ENCODE measurements at places on chromosomes 11 and 22.
A peak's percentile ranks its signal among the peaks of the same experiment; 100 is the strongest.

DNA sequence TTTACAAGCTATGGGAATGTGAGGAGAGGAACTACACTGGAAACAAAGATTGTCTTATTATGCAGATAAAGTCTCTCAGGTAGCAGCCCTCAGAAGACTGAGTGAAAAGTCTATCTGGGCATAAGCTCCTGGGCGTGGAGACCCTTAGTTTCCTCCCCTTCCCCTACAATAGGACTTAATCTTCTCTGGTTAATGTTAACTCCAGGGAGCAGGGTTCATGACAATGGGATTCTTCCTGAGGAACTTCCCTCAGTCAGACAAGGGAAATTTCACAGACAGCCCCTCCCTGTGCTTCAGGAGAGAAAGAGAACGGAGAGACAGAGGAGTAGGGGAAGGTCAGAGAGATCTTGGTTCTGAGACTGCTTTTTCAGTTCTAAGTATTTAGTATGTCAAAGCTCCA lies 1428.6 kb downstream of the LRRC4C start:
- no peak for DNase-seq

GRCh38 chr11:27290261-27291050 lies 72.6 kb downstream of the CCDC34 start:
- DNase-seq, result no peak

- no peak for DNase-seq
These were observed 41.5 kb upstream of the PPARA start for GRCh38 chr22:46108564-46109473.

DNA sequence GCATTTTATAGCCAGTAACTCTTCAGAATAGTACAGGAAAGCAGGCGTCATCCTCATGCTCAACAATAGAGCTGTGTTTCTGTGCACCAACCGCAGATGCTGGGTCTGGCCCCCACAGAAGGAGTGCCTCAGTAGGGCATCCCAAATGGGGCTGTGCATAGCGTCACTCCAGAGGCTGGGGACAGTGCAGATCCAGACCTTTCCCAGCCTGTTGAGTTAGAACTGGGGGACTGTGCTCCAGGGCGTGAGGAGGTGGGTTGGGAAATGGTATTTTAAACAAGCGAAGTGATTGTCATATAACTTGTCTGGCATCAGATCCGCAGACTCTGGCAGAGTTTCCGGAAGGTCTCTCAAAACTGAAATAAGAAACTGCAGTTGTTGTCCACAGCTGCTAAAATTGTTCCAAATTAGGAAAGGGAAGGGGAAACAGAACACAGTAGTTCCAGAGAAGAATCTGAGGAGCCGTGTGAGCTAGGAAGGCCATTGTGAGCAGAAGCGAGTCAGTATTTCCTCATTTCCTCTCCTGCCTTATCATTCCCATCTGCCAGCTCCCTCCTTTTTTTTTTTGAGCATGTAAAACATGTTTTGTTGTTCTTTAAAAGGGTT lies 52.2 kb downstream of the JAM3 start:
- no peak for DNase-seq

DNA sequence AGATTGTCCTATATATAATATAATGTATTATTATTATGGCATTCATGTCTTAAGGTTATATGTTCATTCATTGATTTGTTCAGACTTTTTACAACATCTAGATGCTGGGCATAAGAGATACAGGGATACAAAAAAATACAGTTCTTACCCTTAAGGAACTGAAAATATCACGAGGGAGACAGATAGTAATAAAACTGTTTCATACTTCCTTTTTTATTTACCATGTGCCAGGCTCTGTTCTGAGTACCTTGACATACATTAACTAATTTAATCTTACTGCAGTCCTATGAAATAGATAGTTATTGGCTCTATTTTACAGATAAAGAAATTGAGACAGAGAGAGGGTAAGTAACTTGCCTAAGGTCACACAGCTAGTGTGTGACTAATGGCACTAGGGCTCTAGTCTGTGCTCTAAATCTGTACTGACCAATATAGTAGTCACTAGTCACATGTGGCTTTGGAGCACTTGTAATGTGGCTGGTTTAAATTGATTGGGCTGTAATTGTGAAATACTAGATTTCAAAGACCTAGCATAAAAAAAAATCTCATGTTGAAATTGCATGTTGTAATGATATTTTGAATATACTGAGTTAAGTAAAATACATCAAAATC lies 21.3 kb downstream of the TRIM44 start:
- no peak for DNase-seq

- no peak for DNase-seq
These were observed 4.1 kb upstream of the SAC3D1 start for GRCh38 chr11:65036931-65037330.

DNA sequence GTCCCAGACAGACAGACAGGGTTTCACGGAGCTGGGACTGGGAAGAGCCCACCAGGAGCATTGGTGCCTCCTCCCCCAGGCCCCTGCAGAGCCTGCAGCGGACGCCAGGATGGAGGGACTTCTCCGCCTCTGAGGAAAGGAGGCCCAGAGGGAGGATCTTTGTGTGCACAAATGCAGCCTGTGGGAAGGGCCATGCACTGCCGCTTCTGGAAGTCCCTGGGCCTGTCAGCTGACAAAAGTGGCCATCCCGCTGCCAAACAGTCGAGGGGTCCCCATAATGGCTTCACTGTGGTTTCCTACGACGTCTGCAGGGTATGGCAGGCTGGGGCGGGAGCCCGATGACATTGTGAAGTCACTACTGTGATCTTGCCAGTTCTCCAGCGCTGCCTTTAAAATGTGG lies 73.8 kb downstream of the TP53I11 start:
- DNase-seq, result no peak

DNA sequence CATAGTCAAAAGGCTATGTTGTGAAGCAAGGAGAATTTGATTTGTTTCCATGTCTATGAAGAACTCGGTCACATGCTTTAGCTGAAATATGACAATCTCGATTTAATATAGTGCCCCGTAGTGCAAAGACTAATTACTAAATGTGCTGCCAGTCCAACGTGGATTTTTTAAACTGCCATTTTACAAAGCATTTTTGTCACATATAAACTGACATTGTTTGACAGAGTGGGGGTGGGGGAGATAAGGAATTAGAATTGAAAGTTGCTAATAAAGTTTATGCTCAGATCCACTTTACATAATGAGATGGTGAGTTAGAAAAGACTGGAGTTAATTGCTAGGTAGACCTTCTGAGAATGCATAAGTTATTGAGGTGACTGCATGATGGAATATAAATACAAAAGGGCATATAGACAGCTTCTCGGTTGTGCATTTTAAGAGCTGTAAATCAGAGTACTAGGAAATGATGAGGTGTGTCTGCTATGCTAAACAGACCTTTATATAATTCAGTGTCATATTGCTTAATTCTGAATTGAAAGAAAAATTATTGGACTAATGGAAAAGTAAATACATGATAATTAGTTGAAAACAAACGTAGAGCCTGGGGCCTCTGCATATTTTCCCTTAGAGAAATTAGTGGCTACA lies 158.9 kb upstream of the MTNR1B start:
- DNase-seq, result no peak

DNA sequence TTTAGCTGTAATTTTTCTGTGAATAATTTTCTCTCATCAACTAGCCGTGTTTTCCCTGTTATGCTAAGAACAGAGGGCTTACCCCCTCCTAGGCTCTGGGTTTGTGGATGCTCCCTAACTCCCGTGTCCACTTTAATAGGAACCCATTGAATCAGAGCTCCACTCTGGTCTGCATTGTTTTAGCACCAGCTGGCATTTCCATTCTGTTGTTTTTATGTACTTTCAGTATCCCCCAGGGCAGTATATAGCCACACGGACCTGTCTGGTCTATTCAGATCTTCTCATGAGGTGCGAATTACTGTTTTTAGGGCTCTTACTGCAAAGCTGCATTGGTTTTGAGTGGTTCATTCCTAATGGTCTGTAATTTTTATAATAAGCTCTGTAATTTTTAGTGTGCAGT lies 16.0 kb downstream of the POLD3 start:
- no peak for DNase-seq

GRCh38 chr11:119085437-119085847 lies 761 bp downstream of the HMBS start:
- no peak for DNase-seq

DNA sequence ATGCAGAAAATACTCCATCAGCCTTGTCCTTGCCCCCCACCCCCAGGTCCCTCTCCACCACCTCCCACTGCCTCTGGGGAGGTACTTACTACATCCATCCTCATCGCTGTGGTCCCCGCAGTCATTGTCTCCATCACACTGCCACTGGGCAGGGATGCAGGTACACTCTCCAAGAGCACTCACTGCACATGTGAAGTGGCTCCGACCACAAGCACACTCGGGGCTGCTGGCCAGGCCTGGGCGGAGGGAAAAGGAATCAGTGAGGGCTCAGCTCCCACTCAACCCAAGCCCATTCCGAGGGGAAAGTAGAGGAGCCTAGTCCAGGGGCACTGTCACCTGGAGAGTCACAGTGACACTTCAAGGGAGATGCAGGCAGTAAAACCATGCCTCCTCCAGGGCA lies 15.7 kb downstream of the LRP4 start:
- no peak for DNase-seq

GRCh38 chr11:65452806-65453490 lies 30.4 kb downstream of the NEAT1 start:
- DNase-seq, result no peak

DNA sequence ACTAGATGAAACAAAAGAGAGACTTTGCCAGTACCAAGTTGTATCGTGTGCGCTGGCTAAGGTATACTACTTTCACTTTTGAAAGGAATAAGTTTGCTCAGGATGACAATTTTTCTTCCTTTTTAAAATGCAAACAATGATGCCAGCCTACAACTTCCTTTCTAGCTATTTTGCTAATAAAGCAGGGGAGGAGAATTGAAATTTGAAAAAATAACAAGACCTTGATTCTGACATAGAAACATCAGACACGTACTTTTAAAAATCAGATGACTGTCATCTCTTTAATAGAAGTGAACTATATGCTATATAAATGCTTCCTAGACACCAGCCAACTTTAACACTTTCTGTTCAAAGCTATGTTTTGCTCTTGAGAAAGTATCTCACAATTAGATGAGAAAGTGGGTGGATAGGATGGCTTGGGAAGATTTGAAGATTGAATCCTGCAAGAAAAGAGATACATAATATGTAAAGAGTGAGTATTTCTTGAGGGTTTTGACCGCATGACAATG lies 41.7 kb upstream of the BLID start:
- DNase-seq, result no peak

GRCh38 chr11:86196085-86196696 lies 48.4 kb upstream of the EED start:
- DNase-seq, result no peak

DNA sequence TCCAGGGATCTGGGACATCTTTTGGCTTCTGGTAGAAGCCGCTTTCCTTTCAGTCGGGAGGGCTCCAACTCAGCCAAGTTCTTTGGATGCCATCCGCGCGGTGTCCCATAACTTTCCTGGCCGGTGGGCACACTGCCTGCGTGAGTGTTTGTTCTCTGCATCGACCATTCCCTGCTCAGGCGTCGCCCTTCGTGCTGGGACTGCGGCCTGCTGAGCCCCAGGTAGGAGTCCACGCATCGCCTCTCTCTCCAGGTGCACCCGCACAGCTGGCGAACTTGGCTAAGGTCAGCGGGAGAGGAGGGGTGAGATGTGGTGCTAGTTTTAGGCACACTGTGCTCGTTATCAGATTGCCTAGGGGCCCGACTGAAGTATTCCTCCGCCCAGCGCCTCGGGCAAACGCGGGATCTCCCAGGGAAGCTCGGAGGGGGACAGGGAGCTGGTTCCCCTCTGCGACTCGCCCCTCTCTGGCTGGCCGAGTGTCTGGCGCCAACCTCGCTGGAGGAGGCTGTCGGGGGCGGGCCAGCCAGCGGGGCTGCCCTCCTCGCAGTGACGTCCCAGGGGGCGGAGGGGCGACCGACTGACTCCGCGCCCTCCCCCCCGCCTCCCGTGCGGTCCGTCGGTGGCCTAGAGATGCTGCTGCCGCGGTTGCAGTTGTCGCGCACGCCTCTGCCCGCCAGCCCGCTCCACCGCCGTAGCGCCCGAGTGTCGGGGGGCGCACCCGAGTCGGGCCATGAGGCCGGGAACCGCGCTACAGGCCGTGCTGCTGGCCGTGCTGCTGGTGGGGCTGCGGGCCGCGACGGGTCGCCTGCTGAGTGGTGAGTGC lies at the start of gene LAYN:
LAYN (plus strand) TSS at position 607 of the 823 bp plus-strand sequence; CDS start at position 731, 124 bp downstream.
- DNase-seq, result no peak

DNA sequence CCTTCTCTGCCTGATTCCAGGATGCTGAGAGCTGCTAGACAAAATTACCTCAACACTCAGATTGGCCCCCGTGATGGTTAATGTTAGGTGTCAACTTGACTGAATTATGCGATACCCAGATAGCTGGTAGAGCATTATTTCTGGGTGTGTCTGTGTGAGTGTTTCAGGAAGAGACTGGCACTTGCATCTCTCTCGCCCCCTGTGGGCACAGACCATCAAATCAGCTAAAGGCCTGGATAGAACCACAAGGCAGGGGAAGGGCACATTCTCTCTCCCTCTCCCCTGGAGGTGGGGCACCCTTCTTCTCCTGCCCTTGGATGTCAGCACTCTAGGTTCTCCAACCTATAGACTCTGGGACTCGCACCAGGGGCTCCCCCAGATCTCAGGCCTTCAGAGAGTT lies 79.7 kb downstream of the KIRREL3 start:
- no peak for DNase-seq

DNA sequence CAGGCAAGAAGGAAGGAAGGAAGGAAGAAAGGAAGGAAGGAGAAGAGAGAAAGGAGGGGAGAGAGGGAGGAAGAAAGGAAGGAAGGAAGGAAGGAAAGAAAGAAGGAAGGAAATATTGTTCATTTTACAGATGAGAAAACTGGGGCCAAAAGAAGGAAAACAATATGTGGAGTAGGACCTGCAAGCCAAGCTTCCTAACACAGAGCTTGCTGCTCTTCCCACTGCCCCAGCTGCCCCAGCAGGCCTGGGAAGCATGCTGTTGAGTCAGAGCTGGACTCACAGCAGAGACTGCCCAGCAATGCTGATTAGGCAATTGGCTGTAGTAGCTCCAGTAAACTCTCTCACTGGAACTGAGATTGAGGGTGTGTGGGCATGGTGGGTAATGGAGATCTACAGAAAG lies 42.6 kb upstream of the SMCO4 start:
- DNase-seq, result no peak

- no peak for DNase-seq
These were observed 423.7 kb upstream of the CADM1 start for GRCh38 chr11:115927823-115928329.

- no peak for DNase-seq
These were observed 476.9 kb upstream of the ISX start for GRCh38 chr22:34588871-34589545.

GRCh38 chr11:33132510-33132909 lies 28.8 kb downstream of the CSTF3 start:
- DNase-seq, result no peak

GRCh38 chr11:41486424-41486823 lies 27.0 kb upstream of the LRRC4C start:
- no peak for DNase-seq

DNA sequence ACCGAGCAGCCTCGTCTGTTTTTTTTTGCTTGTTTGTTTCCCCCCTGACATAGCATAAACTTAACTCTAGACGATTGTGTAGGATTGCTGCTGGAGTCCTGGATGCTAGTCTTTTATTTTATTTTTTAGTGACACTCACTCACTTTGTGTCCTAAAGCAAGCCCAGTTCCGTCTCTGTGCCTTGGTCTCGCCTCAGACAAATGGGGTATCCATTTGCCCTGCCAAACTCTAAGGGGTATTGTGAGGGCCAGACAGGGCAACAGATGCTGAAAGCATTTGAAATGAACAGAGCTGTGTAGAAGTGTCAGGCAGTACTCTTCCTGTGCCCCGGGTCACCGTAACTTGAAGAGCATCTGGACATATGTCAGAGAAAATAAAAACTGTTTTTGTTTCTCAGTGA lies 34.8 kb upstream of the DKK3 start:
- peak; percentile 23 for DNase-seq

Data from NCI-H524 treated with DMSO at 0.1 percent for 48 hours (cell line).